ENCODE measurements at places on chromosomes 2 and 18.

GRCh38 chr18:23721696-23722480, 32.6 kb downstream of the LAMA3 start:
- DNase-seq = no peak

- no peak for DNase-seq
Measured at GRCh38 chr2:134148172-134148571, 105.7 kb upstream of the MGAT5 start.

DNA sequence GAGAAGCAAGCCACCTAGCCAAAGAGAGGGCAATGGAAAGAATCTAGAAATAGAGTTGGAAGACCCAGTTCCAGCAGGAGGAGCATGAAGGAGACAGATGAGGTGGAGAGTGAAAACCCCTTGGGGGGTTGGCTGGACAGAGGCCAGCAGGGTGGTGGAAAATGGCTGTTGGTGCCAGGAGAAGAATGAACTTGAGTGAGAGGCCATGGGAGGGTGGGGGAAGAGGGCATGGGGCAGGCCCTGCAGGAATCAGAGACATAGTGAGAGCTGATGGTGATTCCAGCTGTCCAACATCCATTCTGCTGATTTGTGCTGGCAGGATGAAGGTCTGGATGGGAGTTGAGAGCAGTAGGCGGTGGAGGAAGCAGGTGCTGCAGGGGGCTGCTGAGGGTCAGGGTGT, 108.0 kb upstream of the TNP1 start:
- DNase-seq = no peak

DNA sequence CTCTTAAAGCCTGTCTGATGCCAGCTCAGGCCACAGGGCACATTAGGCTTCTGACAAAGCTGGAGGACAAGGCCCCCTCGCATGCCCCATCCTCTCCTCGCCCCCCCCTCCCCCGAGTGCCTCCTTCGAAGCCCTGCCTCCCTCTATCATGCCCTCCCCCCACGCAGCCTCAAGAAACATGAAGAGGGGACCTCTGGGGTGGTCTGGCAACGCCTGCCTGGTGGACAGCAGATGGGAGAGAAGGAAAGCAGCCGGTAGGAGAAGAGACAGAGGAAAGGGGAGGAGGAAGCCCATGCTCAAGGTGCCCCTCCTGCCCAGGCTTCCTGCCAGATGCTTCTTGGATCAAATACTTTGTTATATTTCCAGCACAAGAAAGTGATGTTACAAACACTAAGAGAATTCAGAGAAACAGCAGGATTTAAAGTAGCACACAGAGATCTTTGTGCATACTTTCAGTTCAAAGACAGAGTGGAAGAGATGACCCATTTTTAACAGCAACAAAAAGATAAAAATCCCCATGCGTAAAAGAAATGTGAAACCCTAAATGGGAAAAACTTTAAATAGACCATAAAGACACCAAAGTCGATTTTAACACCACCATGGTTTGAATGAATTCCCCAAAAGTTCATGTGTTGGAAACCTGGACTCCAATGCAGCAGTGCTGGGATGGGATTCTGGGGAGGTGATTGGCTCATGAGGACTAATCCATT, 19.0 kb downstream of the BOK start:
- no peak for DNase-seq

- DNase-seq = no peak
Measured at GRCh38 chr2:193505620-193506019, 1310.9 kb upstream of the TMEFF2 start.

- DNase-seq = no peak
Measured at GRCh38 chr2:18599509-18600254, 10.3 kb upstream of the NT5C1B start.

- DNase-seq = no peak
Measured at GRCh38 chr2:101249826-101250225, 2.9 kb upstream of the CNOT11 start.

DNA sequence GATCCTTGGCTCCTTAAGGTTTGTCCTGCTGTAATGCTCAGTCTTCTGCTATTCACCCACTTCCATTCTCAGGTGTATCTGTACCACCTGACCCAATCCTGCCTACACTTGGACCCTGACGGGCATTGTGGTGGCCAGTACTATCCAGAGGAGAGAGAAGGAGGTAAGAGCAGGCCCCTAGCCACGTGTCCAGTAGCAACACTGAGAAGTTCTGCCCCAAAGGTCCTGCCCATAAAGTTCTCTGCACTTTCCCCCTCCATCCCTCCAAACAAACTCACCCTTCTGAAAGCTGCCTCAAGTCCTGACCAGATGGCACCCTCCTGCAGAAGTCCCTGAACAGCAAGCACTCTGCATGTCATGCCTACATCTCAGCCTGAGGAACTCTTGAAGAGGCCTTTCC, 18.3 kb downstream of the TTC32 start:
- no peak for DNase-seq

GRCh38 chr2:6627316-6627715, 238.4 kb downstream of the CMPK2 start:
- no peak for DNase-seq

GRCh38 chr2:233818639-233819621, 35.4 kb downstream of the HJURP start:
- DNase-seq = no peak

DNA sequence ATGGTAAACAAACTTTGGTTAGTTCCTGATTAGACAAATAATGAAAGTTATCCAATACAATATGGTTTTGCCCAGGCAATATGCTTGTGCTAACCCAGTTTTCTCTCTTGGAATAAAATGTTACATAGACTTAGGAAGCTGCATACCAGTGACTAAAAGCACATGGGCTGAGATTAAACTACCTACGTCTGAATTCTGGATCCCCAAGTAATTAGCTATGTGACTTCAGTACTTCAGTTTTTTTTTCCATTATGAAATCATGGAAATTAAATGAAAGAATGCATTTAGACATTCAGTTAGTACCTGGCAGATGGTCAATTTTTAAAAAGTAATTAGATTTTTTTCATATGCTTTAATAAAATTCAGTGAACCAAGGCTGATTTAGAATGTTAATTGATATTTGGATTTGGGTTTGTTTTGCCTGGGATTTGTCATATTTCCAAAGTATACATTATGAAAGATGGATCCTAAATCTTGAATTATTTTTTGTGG, 213.9 kb downstream of the PTH2R start:
- no peak for DNase-seq

- DNase-seq = no peak
Measured at GRCh38 chr18:76847916-76848315, 25.6 kb downstream of the ZNF236 start.

- no peak for DNase-seq
Measured at GRCh38 chr2:106076941-106077340, 117.2 kb downstream of the UXS1 start.

GRCh38 chr2:160657196-160657595, 163.6 kb upstream of the RBMS1 start:
- no peak for DNase-seq

DNA sequence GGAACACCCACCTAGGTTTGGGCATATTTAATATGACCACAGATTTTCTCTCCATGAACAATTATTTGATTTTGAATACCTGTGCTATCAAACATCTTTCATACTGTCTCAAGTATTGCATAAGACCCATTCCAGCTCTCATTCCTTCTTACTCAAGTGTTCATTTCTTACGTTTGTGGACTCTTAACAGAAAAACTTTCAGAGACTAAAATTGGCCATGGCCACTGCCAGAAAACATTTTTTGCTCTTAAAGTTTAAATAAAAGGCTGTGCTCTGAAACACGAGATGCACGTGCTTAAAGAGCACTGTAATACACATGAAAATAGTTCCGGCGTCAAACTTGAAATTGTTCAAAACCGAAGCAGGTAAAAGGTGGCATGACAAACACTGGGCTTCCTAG, 89.3 kb downstream of the LIMS1 start:
- no peak for DNase-seq

DNA sequence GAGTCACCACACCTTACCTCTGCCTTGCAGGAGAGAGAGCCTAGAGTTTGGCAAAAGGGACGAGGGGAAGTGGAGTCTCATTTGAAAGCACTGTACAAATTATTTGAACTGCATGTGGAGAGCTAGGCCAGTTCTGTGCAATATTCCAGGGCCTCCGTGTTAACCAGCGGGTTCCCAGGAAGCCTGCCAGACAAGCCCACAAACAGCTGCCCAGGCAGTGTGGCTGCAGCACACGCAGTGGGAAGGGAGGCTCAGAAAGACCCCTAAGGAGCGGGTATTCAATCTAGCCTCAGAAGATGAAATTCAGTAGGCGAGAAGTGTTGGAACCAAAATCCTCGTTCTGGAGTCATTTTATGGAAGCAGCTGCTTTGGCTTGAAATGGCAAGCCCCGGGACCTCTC, 30.7 kb downstream of the CNGA3 start:
- no peak for DNase-seq

DNA sequence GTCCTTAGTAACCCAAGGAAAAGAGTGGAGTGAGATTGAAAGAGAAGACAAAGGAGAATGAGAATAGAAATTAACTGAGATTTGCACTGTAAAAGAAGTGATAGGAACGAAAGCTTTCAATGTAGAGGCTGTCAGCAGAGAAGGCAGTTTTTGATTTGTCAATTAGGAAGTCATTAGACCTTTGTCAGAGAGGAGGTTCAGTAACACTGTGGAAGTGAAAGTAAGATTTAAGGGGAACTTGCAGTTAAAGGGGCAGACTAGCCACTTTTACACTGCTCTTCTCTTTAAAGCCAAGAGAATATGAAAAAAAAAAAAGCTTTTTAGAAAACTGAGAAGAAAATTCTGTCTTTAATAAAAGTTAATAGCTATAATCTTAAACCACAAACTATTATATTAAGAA, 11.5 kb upstream of the KYNU start:
- no peak for DNase-seq

GRCh38 chr2:227433171-227433570, 38.8 kb upstream of the AGFG1 start:
- DNase-seq = no peak

DNA sequence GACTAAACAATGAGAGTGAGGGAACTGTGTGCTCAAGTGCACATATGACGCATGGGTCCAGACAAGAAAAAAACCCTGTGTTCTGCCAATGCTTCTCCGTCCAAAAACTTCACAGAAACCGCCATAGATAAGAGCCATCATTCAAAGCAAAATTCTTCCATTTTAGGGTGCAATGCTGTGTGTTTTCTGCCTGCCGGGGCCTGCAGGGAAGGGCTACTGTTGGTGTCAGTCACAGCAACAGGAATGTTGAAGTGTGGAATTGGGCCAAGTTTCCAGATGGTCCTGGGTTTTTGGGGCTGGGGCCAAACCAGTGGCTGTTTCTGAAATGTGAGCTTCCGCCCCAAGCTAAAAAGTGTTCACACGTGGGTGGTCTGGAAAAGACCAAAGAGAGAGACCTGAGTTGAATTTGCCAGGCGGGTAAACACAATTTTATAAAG, 677 bp upstream of the MC2R start:
- no peak for DNase-seq

GRCh38 chr18:48649231-48649630, 110.4 kb downstream of the CTIF start:
- no peak for DNase-seq

- no peak for DNase-seq
Measured at GRCh38 chr2:241198381-241199279, 10.2 kb downstream of the ANO7 start.

DNA sequence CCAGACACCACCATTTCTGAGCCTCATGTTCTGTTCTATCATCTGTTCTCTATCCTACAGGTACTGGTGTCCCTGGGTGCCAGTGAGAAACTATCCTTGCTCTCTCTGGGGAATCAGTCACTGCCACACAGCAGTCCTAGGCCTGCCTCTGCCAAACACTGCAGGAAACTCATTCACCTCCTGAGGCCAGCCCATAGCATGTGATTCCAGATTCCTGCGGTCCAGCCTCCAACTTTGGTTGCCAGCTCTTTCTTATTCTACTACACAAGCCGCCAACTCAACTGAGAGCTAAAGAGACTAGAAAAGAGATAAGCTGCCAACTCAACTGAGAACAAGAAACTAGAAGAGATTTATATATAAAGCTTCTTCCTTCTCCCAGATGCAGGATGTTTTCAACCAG, 8.8 kb upstream of the TTLL4 start:
- no peak for DNase-seq

GRCh38 chr18:44149706-44150105, 531.0 kb upstream of the SETBP1 start:
- no peak for DNase-seq

DNA sequence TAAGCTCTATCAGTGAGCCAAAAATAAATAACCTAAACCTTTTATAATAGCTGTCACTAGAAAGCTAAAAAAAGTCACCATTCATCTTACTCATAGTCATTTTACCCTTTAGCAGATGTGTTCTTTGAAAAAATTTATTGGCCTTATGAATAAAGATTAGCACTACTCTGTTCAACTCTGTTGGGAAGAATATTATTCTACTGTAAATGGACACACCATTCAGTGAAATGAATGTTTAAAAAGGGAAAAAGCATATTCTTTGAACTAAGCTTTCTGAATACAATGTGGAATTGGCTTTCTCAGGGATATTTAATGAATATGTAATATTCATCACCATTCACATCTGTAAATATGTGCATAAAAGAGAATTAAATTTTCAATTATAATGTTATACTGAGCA, 422.0 kb downstream of the CBLN2 start:
- no peak for DNase-seq

DNA sequence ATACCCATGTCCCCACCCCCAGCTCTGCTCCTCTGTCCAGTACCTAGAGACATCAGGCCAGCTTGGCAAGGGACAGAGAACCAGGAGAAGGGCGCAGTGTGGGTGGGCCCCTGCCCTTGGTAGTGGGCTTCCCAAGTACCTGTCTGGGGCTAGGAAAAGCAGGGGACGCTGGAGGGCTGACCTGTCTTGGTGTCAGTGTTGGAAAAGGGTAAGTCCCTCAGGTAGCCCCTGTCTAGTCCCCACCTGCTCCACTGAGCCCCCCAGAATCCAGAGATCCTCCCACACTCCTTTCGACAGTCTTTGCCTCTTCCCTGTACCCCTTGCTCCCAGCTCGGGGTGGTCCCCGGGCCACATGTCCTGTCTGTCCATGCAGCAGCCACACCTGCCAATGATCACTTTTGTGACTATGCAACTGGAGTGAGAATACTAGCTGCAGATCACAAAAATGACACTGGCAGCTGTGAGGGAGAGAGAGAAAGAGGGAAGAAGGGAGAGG, 14.6 kb downstream of the DNAJB2 start:
- DNase-seq = no peak

GRCh38 chr2:207133820-207134519, 31.8 kb downstream of the KLF7 start:
- DNase-seq = no peak

DNA sequence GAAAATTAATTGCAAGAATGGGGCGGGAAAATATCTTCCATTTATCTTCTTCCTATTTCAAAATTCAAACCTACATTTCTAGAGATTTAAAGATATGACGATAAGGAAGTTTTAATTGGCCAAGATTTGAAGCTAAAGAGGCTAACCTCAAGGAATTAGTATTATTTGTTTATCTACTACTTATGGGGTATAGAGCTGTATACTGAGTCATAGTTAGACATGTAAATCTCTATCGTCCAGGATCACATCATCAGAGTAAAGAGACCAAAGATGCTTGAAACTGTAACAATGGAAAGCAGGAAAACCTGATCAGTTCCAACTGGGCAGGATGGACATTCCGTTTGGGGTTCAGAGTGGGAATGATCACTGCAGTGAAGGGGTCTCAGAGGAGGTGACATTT, 95.2 kb upstream of the KLF7 start:
- DNase-seq = no peak

- DNase-seq = no peak
Measured at GRCh38 chr2:51994123-51994763, 962.3 kb upstream of the NRXN1 start.

- no peak for DNase-seq
Measured at GRCh38 chr18:76514573-76514972, 19.5 kb upstream of the ZNF516 start.

GRCh38 chr2:27655155-27655951, 8.1 kb downstream of the SUPT7L start:
- no peak for DNase-seq

- DNase-seq = no peak
Measured at GRCh38 chr18:59575995-59576394, 121.2 kb downstream of the CCBE1 start.

All from activated CD4-positive, alpha-beta T cell treated with anti-CD3 and anti-CD28 coated beads for 4 hours (primary cell).